ENCODE measurements at places on chromosomes 1 and 21. TPM values are rescaled to one million over a fixed set of nuclear protein-coding genes. Genes with fewer than 3 reads are reported as not detected.

Gene BGLAP
- total RNA-seq, result 4.3 TPM

DNA sequence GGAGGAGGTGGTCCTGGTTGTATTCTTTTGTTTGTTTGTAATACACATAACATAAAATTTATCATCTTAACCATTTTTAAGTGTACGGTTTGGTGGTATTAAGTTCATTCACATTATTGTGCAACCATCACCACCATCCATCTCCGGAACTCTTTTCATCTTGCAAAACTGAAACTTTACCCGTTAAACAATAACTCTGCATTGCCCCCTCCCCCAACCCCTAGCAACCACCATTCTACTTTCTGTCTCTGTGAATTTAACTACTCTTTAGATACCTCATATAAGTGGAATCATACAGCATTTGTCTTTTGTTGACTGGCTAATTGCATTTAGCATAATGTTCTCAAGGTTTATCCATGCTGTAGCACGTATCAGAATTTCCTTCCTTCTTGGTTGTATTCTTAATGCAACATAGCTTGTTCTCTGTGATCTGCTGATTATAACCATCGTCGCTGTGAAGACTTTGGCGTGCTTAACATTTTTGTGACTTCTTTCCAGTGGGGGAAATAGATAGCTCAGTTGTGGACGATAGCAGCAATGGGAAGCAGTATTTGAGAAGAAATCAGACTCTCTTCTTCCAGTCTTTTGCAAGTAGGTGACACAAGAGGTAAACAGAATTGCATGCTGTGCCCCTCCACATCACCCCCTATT, 117.5 kb upstream of the HOOK1 start:
- peak; percentile 41 for DNase-seq

DNA sequence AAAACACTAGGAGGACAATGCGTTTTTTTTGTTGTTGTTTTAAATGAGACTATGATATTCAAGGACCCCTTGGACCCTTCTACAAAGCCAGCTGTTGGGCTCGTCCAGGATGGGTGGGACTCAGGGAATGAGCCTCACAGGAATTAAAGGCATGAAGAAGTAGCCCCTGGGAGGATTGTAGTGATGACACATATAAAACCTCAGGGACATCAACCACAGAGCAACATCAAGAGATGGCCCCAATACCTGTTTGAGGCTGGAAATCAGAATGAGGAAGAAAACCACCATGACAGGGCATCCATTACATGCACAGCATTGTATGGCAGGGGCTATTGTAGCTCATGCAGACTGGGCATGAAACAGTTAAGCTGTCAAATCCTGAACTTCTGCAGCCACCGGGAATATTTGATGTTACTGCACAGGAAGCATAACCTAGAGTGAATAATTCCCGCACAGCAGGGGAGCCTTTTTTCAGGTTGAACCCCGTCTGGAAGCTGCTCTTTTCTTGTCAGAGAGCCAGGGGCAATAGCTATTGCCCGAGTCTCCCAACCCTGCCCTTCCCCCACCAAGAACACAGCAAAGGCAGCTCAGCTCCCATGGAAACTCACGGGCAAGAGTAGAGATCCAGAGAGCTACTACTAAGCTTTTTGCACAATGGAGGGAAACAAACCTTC, 140.2 kb upstream of the FGGY start:
- no peak for DNase-seq

Gene ASCL5
- total RNA-seq, result 0.16 TPM

Gene PAPPA2
- 1.3 TPM for total RNA-seq

- DNase-seq, result no peak
Measured at GRCh38 chr1:94142022-94142421, 21.1 kb upstream of the ABCA4 start.

DNA sequence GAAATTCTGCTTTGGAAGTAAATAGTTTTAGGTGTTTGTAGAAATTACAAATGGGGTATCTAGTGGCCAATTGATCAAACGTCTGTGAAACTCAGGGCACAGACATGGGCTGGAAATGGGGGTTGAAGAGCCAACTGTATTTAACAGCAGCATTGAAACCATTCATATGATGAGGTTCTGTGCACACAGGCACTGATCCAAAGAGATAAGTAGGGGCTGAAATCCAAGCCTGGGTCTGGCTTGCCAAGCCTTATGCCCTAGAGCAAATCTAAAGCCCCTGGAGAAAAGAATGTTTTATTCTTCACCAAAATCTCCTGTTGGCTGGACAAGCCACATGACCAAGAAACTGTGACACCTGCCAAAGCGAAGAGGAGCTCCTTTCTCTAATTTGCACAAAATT, 67.6 kb upstream of the ST6GALNAC5 start:
- no peak for DNase-seq

- DNase-seq, result no peak
Measured at GRCh38 chr1:219476116-219476515, 136.8 kb downstream of the ZC3H11B start.

Gene PARP1
- total RNA-seq, result 234 TPM

Gene FCRL1
- total RNA-seq, result not detected

Gene VCAM1
- 0.36 TPM for total RNA-seq

GRCh38 chr1:221816899-221817298, 75.0 kb upstream of the DUSP10 start:
- DNase-seq, result no peak

- no peak for DNase-seq
Measured at GRCh38 chr1:108054396-108054795, 89.4 kb upstream of the VAV3 start.

GRCh38 chr21:27572696-27573095, 605.8 kb upstream of the ADAMTS5 start:
- no peak for DNase-seq

DNA sequence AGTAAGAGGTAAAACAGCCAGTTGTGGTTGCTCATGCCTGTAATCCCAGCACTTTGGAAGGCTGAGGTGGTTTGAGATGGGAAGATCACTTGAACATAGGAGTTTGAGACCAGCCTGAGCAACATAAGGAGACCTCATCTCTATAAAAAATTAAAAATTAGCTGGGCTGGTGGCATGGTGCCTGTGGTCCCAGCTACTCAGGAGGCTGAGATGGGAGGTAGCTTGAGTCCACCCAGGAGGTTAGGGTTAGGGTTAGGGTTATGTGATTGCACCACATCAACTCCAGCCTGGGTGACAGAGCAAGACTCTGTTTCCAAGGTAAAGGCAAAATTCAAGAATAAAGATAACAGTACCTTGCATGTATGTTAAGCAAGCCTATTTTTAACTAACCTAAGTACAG, 3.5 kb downstream of the SAMSN1 start:
- DNase-seq, result no peak

GRCh38 chr1:207240325-207241101, 81.0 kb upstream of the CD55 start:
- no peak for DNase-seq

GRCh38 chr1:40363721-40364120, 9.8 kb upstream of the SMAP2 start:
- DNase-seq, result no peak

Gene UBR4
- total RNA-seq, result 156 TPM

Gene LRRC38
- total RNA-seq, result not detected

Gene CRB1
- 0.20 TPM for total RNA-seq

Gene MYOG
- not detected for total RNA-seq

DNA sequence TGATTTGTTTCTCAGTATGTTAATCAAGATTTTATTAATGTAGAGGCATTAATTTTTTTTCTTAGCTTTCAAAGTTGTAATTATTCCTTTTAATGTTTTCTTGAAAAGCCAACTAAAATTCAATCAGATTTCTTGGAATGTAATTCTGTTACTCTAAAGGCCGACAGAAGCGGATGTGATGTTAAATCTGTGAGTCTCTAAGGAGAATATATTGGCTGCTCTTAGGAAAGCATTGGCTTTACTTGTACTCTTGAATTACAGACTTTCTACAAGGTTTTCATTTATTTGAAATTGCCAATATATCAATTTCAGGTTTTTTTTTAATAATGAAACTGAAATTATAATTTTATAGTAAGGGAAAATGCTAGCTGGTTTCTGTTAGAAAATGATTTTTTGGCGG, 29.2 kb downstream of the RRP15 start:
- DNase-seq, result no peak

GRCh38 chr1:15046487-15047165, 106.9 kb upstream of the TMEM51 start:
- peak; percentile 76 for DNase-seq

DNA sequence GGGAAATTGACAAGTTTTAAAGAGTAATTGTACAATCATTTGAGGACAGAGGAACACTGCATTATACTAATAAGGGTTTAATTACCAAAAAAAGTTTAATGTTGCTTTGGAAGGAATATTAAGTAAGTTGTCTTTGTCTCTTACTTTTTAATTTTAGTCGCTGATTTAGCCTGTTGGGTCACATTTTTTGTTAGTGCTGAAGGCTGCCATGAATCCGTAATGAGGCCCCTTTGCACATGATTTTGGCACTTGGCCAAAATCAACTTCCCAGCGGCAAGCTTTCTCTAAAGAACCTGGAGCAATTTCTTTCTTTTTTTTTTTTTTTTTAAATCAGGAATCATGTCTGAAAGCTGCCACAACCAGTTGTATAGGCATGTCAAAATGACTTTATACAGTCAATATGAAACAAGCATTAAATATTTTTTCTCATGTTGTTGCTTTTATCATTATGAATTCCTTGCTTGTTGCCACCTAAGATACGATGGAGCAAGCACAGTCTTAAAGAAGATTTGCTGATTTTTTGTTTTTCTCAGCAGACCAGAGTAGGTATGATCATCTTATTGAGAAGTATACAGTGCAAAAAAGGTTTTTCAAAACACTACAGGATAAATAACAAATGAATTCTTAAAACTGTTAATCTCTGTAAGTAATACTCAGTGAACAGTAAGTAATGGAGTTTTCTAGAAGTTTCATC, 690.4 kb downstream of the USP25 start:
- DNase-seq, result no peak

GRCh38 chr1:89780721-89781120, 40.1 kb upstream of the LRRC8D start:
- no peak for DNase-seq

DNA sequence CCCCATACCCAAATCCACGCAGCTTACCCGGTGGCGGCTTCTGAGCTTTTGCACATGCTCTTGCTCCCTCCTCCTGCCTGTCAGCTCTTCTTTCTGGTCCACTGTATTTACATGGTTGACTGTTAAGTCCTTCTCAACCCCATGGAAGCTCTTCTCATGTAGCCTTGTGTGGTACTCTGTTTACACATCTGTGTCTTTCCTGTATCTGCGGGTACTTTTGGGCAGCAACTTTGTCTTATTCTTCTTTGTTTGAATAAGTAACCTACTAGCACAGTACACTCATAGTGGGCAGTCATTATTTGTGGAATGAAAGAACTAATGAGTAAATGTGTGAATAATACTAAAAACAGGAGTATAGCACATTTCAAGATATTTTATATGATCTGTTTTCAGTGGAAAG, 88.5 kb upstream of the GPR88 start:
- peak; percentile 43 for DNase-seq

DNA sequence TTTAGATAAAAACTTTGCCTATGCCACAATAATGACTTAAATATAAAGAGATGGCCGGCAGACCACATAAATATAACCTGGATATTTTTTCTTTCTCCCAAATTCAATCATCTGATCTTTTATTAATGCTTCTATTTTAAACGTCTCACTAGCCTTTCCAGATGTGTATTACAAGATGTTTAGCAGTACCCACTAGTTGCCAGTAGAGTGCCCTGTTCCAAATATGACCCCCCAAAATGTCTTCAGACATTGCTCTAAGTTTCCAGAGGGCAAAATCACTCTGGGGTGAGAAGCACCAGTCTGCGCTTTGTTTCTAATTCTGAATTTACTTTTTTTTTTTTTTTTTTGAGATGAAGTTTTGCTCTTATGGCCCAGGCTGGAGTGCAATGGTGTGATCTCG, 268.1 kb downstream of the GRIK1 start:
- no peak for DNase-seq

- no peak for DNase-seq
Measured at GRCh38 chr1:186375929-186376319, 286 bp downstream of the ODR4 start.

DNA sequence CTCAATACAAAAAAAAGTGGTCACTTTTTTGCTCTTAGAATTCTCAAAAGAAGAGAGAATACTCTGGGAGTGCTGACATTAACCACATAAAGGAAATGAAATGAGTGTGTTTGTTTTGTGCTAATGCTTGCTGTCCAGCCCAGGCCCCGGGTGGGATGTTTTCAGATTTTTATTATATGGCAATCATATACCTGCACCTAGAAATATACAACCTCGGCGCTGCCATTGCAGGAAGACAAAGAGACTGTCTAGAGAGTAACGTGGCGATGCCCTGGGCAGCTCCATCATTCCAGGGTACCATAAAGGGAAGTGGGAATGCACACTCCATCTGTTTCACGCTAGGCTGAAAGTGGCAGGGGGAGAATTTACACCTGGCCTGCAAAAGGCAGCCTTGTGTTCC, 7.1 kb downstream of the BACE2 start:
- no peak for DNase-seq

GRCh38 chr1:8460132-8460544, 142.2 kb downstream of the SLC45A1 start:
- DNase-seq, result no peak

- DNase-seq, result no peak
Measured at GRCh38 chr1:54814126-54814498, 13.0 kb upstream of the TTC22 start.

Gene FOXD2
- 0.09 TPM for total RNA-seq

Gene DNASE2B
- total RNA-seq, result not detected

Gene SLC27A3
- total RNA-seq, result 7.0 TPM

DNA sequence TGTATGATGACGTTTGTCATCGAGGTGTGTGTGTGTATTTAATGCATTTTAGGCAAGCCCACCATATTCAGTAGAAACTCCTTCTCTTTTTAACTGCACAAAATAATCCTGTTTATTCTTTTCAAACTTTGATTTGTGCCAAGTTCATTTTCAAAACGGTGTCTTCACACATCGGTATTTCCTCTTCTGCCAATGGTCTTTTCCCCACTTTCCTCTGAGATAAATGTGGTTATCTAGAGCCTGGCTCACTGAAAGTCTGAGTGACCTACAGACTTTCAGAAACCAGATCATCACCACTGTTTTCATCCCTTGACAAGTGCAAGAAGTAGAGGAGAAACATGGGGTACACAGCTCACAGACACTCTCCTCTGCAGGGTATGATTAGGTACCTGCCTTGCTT, 69.4 kb downstream of the GPATCH2 start:
- no peak for DNase-seq

GRCh38 chr1:111719135-111719534, 20.1 kb downstream of the INKA2 start:
- no peak for DNase-seq

Gene C4BPB
- 8.9 TPM for total RNA-seq
